ENCODE measurements at places on chromosomes 6 and 20.
A peak's percentile ranks its signal among the peaks of the same experiment; 100 is the strongest.

DNA sequence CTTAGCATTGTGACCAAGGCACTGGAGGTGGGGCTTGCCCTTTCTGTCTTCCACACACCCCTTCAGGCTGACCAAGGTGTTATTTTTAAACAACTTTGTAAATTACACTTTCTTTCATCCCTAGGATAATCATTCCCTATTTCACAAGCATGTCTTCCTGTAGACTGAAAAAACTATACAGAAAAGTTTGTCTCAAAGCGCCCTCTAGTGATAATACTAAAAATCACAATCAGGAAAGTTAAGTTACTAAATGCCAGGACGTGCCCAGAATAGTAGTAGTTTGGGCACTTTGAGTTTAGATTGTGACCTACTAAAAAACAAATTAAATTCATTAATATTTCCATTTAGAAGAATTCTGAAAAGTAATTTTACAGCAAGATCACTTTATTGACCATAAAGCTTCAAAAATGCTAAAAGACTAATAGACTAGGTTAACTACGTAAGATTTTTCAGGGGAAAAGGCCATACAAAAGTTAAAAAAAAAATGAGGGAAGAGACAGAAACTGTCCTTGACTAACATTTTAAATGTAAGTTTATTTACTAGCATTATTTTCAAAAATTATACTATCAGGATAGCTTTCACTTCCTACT is 123.3 kb upstream of the DUSP22 start:
- DNase-seq = no peak

- DNase-seq = no peak
Observed at GRCh38 chr20:44702776-44703175, 12.4 kb upstream of the CCN5 start.

DNA sequence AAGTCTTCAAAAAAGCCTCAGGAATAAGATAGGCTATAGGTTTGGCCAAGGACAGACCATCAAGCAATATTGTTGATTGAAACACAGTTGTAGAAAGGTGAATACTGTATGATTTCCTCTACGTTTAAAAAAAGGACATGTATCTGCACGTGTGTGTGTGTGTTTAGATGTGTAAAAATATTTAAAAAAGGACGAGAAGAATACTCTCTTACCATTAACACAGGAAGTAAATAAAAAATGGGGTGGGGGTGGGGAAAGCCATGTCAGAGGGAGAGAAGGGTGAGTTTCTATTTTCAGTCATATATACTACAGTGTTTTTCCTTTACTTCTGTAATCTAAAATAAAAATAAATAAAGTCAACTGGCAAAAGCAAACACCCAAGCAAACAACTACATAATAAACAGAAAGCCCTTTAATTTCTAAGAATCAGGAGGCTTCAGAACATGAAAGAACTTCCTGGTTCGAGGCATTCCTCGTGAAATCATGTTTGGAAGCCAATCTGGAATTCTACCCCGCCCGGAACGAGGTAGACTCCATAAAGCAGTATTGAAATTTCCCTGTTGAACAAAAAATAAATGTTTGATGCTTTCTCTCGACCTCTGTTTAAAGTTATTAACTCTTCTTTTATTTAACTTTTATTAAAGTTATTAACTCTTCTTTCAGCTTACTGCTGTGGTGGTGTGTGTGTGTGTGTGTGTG is 158.1 kb upstream of the ZNF217 start:
- no peak for DNase-seq

DNA sequence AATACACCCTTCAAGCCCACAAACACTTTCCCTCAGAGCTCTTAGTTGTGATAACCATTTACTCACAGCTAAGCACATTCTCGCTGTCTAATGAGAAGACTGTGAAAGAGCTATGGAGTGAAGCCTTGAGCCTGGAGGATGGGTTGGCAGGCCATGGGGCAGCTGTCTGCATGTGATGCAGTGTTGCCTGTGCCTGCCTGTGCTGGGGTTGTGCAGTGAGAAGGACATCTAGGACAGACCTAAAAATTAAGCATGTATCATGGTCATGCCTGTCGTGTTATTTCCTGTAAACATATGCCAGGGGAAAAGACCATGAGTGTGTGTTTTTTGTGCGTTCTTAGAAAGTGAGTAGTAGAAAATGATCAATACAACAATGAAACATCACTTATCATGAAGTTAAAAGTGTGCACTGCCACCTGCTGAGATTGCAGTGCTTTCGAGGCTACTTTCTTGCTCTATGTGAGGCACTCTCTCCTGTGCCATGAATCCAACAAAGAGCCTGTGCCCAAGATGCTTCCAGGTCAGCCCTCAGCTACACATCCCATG is 8.1 kb upstream of the ZC3H12D start:
- no peak for DNase-seq

DNA sequence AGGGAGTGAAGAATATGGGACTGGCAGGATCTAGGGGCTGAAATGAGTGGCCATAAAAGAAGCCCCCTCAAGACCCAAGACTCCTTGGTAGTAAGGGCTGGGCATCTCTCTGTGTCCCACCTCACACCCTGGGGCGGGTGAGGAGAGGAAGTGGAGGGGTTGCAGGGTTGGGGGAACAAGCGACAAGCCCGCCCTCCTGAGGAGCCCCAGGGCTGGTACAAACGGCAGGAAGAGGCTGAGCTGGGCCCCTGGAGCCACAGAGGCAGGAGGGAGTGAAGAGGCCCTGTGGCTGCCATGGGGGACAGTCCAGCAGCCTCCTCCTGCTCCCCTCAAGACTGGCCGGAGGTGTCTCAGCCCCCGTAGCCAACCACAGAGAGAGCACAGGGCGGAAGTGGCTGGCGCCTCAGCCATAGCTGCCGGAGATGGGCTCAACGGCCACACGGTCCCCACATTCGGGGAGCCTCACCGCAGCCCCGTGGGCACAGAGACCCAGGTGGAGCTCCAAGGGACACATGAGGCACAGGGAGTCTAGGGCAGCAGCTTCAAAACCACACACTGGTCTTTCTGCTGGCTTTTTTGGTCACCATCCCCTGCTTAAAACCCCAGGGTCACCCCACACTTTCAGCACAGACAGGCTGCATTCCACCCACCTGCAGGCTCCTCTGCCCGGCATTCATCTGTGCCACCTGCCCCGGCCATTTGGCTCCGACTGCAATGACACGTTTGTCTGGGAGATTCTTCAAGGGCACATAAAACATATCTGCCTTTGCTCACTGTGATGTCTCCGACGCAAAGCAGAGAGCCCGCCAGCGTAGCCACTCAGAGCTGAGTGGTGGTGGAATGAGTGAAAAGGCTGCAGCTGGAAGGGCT is 524 bp downstream of the C20orf203 start:
- DNase-seq = no peak

DNA sequence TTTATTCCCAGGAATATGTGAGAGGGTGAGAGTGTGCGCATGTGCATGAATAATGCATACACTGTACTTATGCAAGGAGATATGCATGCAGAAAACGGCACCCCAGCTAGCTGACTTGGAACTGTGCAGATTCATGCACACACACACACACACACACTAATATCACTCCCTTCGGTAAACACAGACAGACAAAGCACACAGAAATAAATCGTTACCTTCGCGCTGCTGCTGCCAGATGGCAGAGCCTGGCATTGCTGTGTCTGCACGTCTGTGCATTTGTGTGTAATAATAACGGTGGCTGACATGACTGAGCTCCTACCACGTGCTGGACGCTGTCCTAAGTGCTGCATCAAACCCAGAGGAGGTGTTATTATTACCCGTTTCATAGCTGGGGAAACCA is 36.8 kb downstream of the PREX1 start:
- no peak for DNase-seq

- DNase-seq = no peak
Observed at GRCh38 chr20:4544765-4545164, 176.9 kb upstream of the PRND start.

GRCh38 chr20:36845288-36845971 is 30.5 kb upstream of the TLDC2 start:
- no peak for DNase-seq

- DNase-seq = no peak
Observed at GRCh38 chr20:33875055-33875454, 63.9 kb downstream of the CHMP4B start.

DNA sequence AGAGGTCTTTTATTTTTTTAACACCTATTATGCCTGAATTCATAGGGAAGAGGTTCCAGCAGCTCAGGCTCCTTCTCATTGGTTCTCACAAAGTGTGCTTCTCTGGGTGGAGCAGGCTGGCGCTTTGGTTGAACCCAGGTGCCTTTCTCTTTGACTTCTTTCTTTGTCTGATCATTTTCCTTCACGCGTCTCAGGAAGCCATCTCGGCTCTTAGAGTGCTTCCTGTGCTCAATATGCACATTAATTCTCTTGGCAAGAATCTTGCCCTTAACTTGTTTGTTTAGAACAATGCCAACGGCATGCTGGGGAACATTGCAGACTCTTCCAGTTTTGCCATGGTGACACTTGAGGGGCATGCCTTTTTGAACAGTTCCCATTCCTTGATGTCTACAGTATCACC is 44.2 kb upstream of the RNF24 start:
- DNase-seq = no peak

DNA sequence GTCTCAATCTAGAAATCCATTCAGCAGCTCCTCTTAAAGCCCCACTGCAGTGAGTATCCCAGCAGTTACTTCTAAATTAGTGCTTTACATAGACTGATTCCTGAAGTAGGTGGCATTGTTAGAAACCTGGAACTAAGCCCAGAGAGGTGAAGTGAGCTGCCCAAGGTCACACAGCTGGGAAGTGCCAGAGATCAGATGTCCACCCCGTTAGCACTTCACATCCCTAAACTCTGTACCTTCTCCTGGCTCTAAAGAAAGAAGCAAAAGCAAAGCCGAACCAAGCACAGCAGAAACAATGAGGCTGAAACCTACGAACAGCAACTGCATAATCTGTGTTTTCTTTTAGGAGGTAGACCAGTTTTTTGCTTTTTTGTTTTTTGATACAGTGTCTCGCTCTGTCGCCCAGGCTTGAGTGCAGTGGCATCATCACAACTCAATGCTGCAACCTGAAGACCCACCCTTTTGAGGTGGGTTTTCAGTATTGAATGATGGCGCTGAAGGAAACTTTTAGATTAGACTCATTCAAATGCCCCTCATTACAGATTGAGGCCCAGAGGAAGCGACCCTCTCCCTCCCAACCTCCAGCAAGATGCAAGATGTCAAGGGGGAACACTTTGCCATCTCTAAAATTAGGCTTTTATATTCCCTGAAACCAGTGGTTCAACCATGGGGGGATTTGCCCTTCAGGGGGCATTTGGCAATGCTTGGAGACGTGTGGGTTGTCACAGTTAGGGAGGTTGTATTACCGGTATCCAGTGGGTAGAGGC is 3.2 kb upstream of the ZMYND8 start:
- DNase-seq = no peak

GRCh38 chr6:5666695-5667094 is 340.0 kb downstream of the NRN1 start:
- DNase-seq = no peak

DNA sequence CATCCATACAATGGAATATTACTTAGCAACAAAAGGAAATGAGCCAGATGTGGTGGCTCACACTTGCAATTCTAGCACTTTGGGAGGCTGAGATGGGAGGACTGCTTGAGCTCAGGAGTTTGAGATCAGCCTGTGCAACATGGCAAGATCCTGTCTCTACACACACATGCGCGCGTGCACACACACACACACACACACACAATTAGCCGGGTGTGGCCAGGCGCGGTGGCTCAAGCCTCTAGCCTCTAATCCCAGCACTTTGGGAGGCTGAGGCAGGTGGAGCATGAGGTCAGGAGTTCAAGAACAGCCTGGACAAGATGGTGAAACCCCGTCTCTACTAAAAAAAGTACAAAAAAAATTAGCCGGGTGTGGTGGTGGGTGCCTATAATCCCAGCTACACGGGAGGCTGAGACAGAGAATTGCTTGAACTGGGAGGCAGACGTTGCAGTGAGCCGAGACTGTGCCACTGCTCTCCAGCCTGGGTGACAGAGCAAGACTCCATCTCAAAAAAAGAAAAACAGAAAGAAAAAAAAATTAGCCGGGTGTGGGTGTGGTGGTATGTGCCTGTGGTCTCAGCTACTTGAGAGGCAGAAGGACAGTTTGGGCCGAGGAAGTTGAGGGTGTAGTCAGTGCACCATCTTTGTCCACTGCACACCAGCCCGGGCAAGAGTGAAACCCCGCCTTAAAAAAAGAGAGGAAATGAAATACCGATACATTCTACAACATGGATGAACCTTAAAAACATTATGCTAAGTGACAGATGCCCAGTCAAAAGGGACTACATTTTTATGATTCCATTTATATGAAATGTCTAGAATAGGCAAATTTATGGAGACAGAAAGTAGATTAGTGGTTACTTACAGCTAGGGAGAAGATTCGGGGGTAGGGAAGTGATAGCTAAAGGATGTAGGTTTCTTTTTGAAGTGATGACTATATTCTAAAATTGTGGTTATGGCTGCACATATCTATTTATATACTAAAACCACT is 52.5 kb downstream of the RBL1 start:
- DNase-seq = no peak

- DNase-seq = no peak
Observed at GRCh38 chr6:108609276-108609769, 48.6 kb downstream of the FOXO3 start.

GRCh38 chr6:155974359-155974758 is 518.7 kb upstream of the NOX3 start:
- no peak for DNase-seq

DNA sequence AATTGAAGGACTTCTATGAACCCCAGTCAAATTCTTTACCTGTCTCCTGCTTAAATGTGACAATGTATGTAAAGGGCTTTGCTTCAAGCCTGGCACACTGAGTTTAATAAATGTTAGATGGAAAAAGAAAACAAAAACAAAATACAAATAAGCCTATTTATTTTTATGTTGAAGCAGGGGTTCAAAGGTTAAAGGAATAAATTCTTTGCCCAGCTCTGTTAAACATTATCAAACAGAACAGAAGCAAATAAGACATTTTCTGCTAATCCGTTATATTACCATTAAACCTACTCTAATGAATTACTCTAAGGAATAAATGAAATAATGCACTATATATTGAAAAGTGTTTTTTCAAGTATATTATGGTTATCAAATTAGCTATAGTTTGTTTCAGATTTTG is 182.5 kb upstream of the CEP162 start:
- no peak for DNase-seq

- peak; percentile 78 for DNase-seq
Observed at GRCh38 chr20:23340524-23340923, 10.1 kb upstream of the NXT1 start.

DNA sequence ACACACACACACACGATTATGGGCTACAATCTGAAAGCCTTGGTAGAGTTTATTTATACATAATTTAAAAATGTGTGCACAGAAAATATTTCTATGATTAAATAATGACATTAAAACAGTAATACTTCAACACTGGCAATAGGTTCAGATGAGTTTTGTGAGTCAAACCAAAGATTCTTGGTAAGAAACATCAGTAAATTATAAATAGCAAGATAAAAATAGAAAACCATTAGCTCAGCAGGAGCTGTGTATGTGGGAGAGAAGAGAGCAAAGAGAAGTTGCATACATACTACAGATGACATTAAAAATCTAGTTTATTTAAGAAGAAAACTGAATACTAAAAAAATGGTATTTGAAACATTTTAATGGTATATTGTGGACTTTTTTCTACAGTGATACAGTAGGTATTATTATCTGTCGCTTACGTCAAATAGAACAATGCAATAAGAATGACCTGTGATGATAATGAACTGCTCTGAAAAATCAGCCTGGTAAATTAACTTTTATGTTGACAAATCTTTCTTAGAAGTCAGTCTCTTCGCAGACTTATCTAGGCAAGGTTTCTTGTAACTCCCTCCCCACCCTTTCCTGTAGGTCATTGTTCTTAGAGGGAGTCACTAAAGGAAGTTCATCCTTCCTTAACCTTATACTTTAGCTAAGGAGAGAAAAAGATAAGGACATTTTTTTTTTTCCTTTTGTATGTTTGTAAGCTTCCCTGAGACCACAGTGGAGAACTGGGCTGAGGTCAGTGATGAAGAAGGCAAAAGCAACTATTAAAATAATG is 149.3 kb downstream of the GJA1 start:
- DNase-seq = no peak
